ENCODE measurements at places on chromosomes 5 and 9.

DNA sequence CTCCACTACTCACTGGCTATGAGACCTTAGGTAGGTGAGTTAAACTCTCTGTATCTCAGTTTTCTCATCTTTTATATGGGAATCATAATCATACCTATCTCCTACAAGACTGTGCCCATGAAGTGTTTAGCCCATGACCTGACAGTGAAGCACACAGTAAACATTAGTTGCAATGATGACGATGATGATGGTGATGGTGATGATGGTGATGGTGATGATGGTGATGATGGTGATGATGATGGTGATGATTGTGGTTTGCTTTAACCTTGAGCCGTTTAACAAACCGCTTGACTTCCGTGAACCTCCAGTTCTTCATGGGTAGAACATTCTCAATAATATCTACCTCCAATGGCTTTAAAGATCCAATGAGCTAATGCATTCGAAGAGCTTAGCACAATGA lies 220.2 kb upstream of the MVB12B start:
- no peaks in the 10 kb centered on the region for H3K27me3 ChIP-seq
- no peak overlapping the region for H3K4me3 ChIP-seq
- H3K4me1 ChIP-seq, result no peaks in the 10 kb centered on the region
- H3K27ac ChIP-seq, result no peak overlapping the region
- H3K36me3 ChIP-seq, result no peaks in the 10 kb centered on the region

DNA sequence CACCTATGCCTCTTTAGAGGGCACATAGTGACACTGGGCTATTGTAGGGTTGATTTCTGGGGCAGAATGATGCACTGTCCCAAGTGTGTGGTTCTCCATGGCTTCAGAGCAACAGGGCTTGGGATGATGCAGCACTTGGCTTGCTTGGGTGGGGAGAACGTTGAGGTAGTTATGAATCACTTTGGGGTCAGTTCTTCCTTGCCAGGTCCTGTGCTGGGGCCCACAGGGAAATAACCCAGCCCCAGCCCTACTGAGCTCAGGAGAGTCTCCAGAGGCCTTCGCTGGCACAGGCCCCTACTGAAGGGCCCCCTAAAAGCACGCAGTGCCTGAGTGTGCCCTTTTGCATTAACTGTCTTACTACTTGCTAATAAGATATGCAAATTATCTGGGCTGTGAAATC lies 24.2 kb downstream of the JADE2 start:
- H3K36me3 ChIP-seq, result no peaks in the 10 kb centered on the region
- no peak overlapping the region for H3K4me3 ChIP-seq
- peaks cover 14% of the 10 kb centered on the region for H3K4me1 ChIP-seq
- DNase-seq, result no peak
- no peak overlapping the region for H3K27ac ChIP-seq

GRCh38 chr9:87713278-87713987 lies 12.5 kb upstream of the CTSL start:
- no peaks in the 10 kb centered on the region for H3K36me3 ChIP-seq
- no peaks in the 10 kb centered on the region for H3K4me1 ChIP-seq
- H3K4me3 ChIP-seq, result no peak overlapping the region
- no peaks in the 10 kb centered on the region for H3K27me3 ChIP-seq
- H3K27ac ChIP-seq, result peak overlapping the region; percentile 31
- DNase-seq, result peak; percentile 62

DNA sequence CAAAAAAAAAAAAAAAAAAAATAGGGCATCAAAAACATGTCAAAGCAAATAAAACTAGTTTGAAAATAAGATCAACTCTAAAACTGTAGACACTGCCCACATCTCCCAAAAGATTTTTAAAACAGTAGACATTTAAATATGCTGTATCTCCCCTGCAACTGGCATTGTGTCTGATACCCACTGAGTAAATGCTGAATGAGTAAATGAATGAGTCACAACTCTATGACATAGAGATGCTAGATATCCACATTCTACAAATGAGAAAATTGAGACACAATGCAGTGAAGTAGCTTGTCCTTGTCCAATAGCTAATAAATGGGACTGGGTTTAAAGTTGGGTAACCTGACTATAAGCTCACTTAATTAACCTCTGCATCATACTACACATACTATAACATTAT lies 14.1 kb upstream of the MAP1B start:
- H3K27ac ChIP-seq, result no peak overlapping the region
- H3K4me1 ChIP-seq, result no peaks in the 10 kb centered on the region
- H3K36me3 ChIP-seq, result no peaks in the 10 kb centered on the region
- DNase-seq, result no peak

- no peak overlapping the region for H3K4me3 ChIP-seq
- H3K4me1 ChIP-seq, result no peaks in the 10 kb centered on the region
- no peaks in the 10 kb centered on the region for H3K27me3 ChIP-seq
- H3K27ac ChIP-seq, result no peak overlapping the region
Observed at GRCh38 chr5:126115059-126115629, 308.1 kb upstream of the GRAMD2B start.

- H3K27ac ChIP-seq, result no peak overlapping the region
- DNase-seq, result no peak
- H3K4me3 ChIP-seq, result no peak overlapping the region
- H3K36me3 ChIP-seq, result no peaks in the 10 kb centered on the region
Observed at GRCh38 chr5:30994902-30995301, 198.6 kb upstream of the CDH6 start.

- H3K4me3 ChIP-seq, result no peak overlapping the region
- DNase-seq, result no peak
- H3K4me1 ChIP-seq, result no peaks in the 10 kb centered on the region
- no peaks in the 10 kb centered on the region for H3K27me3 ChIP-seq
Observed at GRCh38 chr9:112605518-112605917, 112.4 kb downstream of the INIP start.

GRCh38 chr9:105890046-105890822 lies 195.9 kb downstream of the TMEM38B start:
- no peaks in the 10 kb centered on the region for H3K36me3 ChIP-seq
- DNase-seq, result no peak
- H3K4me3 ChIP-seq, result no peak overlapping the region
- no peak overlapping the region for H3K27ac ChIP-seq
- no peaks in the 10 kb centered on the region for H3K4me1 ChIP-seq
- H3K27me3 ChIP-seq, result no peaks in the 10 kb centered on the region

- no peak for DNase-seq
- H3K4me3 ChIP-seq, result no peak overlapping the region
- H3K36me3 ChIP-seq, result no peaks in the 10 kb centered on the region
- H3K27ac ChIP-seq, result no peak overlapping the region
Observed at GRCh38 chr5:20559845-20560244, 571.8 kb upstream of the CDH18 start.

DNA sequence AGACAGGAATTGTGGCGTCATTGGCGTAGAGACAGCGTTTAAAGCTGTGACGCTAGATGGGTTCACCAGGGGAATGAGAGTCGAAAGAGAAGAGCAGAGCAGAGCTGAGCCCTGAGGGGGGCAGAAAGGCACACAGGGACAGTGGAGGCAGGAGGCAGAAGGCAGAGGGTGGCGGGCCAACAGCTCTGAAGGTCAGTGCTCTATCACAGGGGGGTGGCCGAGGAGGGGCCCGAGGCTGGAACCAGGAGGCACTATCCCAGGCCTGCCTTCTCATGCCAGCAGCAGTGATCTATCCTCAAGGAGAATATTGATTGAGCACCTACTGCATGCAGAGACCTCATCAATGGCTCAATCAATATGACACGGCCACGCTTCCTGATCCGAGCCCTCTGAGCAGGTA lies 132.4 kb downstream of the KCNIP1 start:
- no peak overlapping the region for H3K4me3 ChIP-seq
- H3K27me3 ChIP-seq, result no peaks in the 10 kb centered on the region
- H3K4me1 ChIP-seq, result no peaks in the 10 kb centered on the region

- no peaks in the 10 kb centered on the region for H3K36me3 ChIP-seq
- no peaks in the 10 kb centered on the region for H3K27me3 ChIP-seq
- no peak for DNase-seq
- no peak overlapping the region for H3K4me3 ChIP-seq
Observed at GRCh38 chr5:23013395-23013998, 160.4 kb upstream of the CDH12 start.

- no peak for DNase-seq
- no peaks in the 10 kb centered on the region for H3K4me1 ChIP-seq
- H3K27ac ChIP-seq, result no peak overlapping the region
- no peaks in the 10 kb centered on the region for H3K27me3 ChIP-seq
- H3K4me3 ChIP-seq, result no peak overlapping the region
- H3K36me3 ChIP-seq, result no peaks in the 10 kb centered on the region
Observed at GRCh38 chr9:120983259-120983837, 56.8 kb upstream of the TRAF1 start.

DNA sequence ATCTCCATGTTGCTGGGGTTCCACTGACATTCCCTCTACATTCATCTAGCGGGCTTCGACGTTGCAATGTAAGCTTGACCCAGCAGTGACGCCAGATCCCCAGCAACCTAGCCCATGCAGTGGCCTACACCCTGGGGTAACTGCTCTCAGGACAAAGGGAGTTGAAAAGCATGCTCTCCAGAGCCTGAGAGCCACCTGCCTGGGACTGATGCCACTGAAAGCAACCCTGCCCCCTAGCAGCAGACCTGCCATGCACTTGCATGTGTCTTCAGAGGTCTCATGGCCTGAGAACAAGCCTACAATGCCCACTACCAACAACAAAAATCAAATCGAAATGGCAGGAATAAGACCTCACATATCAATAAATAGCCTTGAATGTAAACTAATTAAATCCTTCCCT lies 330.3 kb downstream of the TRIM36 start:
- no peaks in the 10 kb centered on the region for H3K27me3 ChIP-seq
- H3K4me3 ChIP-seq, result no peak overlapping the region
- no peak for DNase-seq
- H3K27ac ChIP-seq, result no peak overlapping the region
- H3K4me1 ChIP-seq, result no peaks in the 10 kb centered on the region

DNA sequence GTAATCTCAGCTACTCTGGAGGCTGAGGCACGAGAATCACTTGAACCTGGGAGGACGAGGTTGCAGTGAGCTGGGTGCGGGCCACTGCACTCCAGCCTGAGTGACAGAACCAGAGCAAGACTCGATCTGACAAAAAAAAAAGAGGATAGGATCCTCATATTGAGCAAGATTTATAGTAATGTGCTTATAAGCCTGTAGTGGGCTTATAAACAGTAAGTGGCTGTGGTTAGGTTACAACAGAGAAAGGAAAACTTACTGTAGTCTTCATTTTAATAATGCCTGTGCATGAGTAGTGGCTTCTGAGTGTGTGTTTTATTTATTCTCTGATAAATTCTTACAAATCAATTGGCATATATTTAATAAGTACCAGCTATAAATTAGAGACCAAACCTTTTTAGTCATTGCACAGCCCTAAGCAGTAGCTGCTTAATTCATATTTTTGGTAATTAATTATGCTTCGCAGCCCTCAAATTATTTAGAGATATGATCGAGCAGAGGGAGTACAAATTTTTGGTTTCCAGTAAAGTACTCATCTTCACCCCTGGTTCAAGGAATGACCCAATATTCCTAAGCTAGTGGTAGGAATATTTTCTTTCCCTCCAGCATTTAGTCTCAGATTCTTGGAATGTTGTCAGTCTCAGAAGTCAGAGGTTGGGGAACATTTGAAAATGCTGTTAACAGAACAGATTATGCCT lies 73.8 kb upstream of the KLF9 start:
- H3K27me3 ChIP-seq, result no peaks in the 10 kb centered on the region
- no peak overlapping the region for H3K4me3 ChIP-seq
- no peak for DNase-seq
- no peaks in the 10 kb centered on the region for H3K4me1 ChIP-seq
- H3K36me3 ChIP-seq, result no peaks in the 10 kb centered on the region

DNA sequence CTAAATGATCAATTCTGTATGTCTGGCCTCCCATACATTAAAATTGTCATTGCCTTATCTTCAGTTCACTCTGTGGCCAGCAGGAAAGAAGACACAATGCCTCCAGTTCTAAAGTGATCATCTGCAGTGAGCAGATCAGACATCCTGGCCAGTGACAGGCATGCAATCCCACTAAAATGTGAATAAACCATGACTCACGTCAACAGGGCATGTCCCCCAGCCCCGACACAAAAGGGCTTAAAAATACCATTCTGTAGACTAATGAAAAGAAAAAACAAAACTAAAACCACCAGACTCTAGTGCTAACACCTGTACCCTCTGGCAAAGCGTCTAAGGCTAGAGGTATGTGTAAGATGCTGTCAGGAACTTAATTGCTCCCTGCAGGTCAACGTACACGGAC lies 38.5 kb downstream of the DDX31 start:
- no peak overlapping the region for H3K4me3 ChIP-seq
- DNase-seq, result no peak
- peaks cover 7% of the 10 kb centered on the region for H3K4me1 ChIP-seq
- no peaks in the 10 kb centered on the region for H3K36me3 ChIP-seq

GRCh38 chr5:138468966-138469539 lies 3.8 kb downstream of the EGR1 start:
- no peaks in the 10 kb centered on the region for H3K27me3 ChIP-seq
- H3K4me1 ChIP-seq, result no peaks in the 10 kb centered on the region
- no peaks in the 10 kb centered on the region for H3K36me3 ChIP-seq

DNA sequence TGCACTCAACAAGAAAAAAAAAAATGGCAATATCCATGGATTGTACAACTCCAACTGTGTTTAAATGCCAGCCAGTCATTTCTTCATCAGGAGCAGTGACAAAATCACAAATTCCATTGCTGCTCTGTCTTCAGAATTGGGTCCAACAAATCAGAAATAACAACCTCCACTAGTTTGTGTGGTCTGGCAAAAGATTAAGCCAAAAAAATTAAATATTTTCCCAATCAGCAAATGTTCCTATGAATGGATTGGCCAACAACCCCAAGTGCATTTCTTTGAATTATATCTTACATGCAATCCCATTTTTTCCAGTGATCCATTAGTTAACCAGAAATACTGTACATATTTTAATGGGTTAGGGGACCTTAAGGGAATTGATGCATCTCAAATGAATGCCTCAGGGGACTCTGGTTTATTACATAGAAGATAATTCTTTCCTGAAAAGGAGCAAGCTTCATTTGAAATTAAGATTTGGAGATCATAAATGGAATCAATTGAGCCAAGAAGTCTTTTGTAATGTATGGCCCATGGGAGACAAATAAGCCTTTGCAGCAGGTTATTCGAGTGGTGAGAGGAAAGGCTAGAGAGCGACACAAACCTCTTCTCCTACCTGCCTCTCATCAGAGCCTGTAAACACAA lies 131.8 kb downstream of the TLE1 start:
- DNase-seq, result no peak
- H3K4me1 ChIP-seq, result no peaks in the 10 kb centered on the region
- H3K36me3 ChIP-seq, result no peaks in the 10 kb centered on the region
- H3K27me3 ChIP-seq, result no peaks in the 10 kb centered on the region
- H3K27ac ChIP-seq, result no peak overlapping the region

DNA sequence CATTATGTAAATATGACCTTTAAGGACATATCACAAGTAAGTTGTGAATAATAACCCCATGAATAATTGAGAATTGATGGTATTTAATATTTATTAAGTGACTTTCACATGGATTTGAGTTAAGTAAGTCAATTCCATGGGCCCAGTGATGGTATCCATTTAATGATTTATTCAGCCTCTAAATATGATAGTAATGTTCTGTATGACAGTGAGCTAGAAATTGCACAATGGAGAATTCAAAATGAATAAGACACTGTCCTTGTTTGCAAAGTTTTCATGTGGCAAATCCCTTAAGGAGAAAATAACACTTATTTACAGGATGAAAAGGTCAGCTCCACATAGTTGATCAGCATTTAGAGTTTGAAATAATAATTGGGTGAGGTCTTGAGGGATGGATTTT lies 160.7 kb downstream of the PDE4D start:
- no peaks in the 10 kb centered on the region for H3K36me3 ChIP-seq
- H3K27ac ChIP-seq, result no peak overlapping the region
- no peak overlapping the region for H3K4me3 ChIP-seq
- DNase-seq, result no peak

All from colonic mucosa (tissue), 4 donors.